Kidney (tissue), 22 donors: ENCODE measurements at places on chromosomes 12 and 14.

DNA sequence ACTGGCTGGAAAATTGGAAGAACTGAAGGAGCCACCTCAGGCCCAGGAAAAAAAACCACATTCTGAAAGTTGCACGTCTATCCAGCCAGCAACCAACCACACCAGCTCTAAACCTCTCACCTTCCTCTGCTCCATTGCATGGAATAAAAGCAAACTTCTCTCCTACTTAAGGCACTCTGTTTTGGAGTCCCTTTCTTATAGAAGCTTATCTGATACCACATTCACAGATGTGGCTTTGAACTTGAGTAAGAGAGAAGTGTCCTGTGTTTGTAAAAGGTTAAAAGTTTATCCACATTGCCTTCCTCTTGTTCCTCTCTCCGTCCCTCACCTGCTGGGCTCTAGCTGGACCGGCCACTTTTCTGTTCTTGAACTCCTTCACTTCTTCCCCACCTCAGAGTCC is 99.6 kb upstream of the PLXNC1 start:
- no peak for DNase-seq

DNA sequence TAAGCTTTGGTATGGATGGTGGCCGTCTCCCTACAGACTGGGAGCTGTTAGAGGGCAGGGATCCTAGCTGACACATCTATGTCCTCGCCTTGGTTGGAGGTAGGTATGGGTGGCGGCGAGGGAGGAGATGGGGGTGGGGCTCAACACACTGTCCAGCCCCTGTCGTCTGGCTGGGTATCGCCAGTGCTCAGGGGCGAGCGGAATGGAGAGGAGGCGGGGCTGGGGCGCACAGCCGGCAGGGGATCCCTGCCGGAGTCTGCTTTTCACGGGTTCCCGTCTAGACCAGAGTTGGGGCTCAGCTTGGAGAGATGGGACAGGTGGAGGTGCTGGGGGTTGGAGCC is 16.1 kb downstream of the TAMALIN start:
- DNase-seq: no peak

DNA sequence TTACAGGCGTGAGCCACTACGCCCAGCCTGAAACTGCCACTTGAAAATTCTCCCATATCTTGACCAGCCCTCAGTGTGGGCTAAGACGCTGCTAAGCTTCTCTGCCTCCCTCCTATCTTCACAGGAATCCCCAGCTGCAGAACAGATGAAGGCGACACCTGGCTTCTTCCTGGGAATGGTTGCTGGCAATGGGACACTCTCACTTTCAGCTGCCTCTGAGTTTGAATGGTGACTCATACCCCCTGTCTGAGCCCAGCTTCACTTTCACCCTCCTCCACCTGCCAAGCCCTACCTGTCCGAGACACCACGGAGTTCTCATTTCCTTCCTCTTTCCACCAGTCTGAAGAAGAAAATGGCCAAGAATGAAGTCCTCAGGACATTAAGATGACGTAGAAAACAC is 18.3 kb upstream of the VASH1 start:
- DNase-seq: no peak

DNA sequence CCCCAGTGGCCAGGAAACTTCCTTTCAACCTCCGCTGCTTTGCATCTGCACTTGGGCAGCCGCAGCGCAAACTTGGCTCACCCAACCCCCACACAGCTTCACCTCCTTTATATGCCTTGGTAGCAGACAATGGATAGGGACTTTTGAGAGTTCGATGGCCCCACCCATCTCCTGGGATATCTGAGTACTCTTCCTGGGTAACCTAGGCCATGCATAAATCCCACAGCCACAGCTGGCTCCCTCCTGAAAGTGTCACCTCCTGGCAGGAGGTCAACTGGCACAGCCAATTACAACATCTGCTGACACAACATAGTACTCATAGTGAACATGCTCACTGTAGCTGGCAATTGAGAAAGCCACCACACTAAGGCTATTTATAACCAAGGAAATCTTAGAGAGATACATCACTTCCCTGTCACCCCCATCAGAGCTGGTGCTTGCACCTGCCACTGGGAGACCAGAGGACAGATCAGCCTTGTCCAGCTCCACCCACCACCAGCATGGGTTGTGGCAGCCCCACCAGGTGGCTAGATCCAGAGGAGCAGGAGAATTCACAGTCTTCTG is 410.0 kb downstream of the SYT1 start:
- DNase-seq: no peak

DNA sequence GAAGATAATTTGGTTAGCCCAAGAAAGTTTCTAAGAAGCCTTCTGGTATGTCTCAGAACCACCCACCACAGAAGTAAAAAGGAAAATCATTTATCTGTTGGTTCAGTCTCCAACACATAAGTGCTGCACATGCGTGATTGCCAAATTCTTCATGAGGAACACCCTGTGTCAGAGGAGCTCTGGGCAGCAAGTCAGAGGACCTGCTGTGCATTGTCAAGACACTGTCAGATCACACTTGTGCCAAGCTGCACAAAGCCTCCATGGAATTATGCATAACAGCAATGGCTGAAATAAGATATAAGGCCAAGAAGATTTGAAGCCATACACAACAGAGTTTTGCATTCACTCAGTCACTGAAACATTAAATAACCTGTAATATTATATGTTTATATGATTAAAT is 1304.7 kb upstream of the FLRT2 start:
- no peak for DNase-seq

DNA sequence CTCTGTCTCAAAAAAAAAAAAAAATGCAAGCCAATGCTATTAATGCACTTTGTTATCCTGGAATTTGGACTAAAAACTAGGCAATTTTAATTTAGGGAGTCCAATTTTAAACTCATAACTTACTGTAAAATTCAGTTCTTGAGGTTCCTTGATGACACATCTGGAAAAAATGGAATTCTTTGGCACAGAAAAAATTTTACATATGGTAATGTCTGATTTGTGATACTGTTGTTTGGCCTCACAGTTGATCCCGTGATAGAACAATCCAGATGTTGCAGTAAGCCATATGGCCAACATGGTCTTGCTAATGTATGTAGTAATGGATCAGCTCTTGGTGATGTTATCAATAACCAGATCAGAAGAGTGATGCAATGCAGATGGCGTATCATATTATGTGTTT is 1089.8 kb downstream of the FLRT2 start:
- DNase-seq: no peak

DNA sequence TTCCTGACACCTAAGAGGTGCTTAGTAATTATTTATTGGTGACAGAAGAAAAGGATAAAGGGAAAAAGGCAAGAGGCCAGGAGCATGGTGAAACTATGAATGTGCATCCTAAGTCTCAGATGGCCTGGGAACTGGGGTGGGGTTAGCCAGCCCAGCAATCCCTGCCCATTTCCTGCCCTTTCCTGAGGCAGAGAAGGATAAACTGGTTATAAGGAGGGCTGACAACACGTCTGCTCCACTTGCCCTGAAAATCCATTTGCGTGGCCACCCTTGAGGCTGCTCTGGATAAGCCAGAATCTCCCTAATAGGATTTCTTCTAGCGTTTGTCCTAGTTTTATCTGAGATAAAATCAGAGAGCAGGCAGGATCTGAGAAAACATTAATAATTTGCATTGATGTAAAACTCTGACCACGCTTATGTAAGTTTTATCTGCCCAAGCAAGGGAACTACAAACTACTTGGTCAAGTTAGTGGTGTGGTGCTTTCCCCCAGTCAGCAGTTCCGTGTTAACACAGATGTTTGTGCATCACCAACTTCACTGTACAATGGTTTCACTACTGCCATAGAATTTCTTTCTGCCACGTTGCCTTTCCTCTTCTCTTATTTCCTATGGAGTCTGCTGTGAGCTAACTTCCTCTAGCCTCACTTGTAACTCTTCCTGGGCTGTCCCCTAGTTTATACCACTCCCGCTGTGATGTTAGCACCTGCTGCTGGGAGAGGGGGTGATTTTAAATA is 392.7 kb downstream of the RPS29 start:
- no peak for DNase-seq

DNA sequence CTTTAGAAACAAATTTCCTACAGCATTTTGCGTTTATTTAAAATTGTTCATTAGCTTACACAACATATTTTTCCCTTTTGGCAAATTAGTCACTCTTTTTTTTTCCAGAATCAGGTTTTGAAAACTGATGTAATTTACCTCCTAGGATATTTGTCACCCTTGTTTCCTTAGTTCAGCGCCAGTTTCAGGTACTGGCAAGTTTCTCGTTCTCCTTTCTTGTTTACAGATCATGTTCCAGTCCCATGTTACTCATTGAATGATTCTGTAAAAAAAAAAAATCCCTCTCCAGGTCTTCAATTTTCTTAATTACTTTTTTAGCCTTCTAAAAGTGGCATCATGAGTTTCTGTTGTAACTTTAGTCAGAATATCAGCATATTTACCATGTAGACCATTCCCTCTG is 2.7 kb downstream of the PPP4R4 start:
- DNase-seq: no peak

GRCh38 chr12:129184127-129184928 is 331.1 kb downstream of the GLT1D1 start:
- peak; percentile 53 for DNase-seq

DNA sequence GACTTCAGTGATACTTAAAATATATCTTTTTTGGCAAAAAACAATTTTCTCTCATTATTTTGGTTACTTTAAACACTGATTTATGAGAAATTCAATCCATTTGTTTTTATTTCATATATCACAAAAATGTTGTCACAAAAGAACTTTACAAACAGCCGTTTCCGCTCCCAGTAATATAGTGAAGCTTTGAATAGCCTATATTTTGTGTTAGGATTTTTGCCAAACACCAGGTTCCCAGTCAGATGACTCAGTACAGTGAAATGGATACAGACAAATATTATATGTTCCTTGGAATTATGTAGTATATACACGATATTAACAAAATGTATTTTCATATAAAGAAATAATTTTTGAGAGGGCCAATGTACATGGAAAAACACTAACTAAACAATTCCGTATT is 411.1 kb downstream of the CCER1 start:
- peak; percentile 35 for DNase-seq

DNA sequence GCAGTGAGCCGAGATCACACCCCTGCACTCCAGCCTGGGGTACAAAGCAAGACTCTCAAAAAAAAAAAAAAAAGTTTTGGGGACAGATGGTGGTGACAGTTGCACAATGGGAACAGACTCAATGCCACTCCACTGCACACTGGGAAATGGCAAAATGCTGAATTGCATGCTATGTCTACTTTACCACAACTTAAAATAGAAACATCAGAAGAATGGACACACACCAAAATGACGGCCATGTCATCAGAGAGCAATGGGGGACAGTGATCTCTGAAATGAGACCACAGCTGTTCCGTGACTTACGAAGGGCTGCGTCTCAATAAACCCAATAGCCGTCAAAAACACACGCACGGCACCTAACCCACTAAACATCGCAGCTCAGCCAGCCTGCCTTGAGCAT is 13.7 kb downstream of the DDX54 start:
- no peak for DNase-seq

DNA sequence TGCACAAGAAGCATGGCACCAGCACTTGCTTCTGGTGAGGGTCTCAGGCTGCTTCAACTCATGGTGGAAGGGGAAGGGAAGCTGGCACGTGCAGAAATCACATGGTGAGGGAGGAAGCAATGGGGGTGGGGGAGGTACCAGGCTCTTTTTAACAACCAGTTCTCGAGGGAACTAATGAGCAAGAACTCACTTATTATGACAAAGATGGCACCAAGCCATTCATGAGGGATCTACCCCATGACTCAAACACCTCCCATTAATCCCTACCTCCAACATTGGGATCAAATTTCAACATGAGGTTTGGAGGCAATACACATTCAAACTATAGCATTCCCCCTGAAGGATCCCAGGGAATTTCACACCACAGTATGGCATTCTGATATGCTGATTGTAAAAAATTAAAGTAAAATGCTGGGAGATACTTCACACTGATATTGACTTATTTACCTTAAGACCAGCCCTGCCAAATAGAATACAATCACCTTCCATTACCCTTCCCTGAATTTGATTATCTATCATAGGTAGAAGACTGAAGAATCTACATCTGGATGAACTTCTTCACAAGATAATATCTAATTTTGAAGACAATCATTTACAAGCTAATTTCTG is 201.7 kb upstream of the PLXNC1 start:
- DNase-seq: no peak
